Naive thymus-derived CD4-positive, alpha-beta T cell (primary cell): ENCODE measurements at places on chromosomes 5 and 9.

DNA sequence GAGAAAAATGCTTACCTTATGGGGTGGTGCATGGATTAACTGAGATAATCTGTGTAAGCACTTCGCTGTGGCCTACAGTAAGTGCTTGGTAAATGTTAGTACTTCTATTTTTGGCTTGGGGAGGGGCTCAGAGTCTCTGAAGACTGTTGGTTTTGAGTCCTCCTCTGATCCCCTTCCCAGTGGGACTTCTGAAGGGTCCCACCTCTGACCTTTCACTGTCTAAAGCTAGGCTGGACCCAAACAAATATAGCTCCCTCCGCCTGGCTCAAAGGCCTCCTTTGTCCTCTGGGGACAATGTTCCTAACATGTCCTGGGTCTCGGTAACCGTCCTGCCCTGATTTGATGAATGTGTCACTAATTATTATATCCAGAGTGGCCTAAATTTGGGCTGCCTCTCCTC is 34.8 kb downstream of the CAMK2A start:
- DNase-seq, result no peak

- no peak for DNase-seq
Observed at GRCh38 chr9:83061990-83062650, 822 bp downstream of the RASEF start.

DNA sequence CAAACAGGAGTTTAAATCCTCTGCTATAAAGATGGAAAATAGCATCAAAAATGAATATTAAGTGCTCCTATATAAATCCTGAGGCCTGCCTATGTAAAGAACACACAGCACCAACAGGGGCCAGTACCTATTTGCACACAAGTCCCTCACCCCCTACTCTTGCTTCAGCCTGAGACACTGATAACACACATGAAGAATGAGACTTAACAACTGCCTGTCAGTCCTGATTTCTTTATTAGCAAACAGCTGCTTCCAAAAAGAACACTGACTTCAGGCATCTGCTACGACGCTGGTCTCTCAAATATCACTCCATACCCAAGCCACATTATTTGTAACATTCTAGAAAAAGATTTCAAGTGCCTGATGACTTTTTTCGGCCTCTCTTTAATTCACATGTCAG is 55.5 kb downstream of the MYO10 start:
- no peak for DNase-seq

- no peak for DNase-seq
Observed at GRCh38 chr5:81717860-81718259, 33.0 kb downstream of the SSBP2 start.

GRCh38 chr9:13862654-13863053 is 451.3 kb downstream of the NFIB start:
- no peak for DNase-seq

GRCh38 chr5:38585816-38586215 is 29.4 kb upstream of the LIFR start:
- DNase-seq, result no peak
